ENCODE measurements at places on chromosomes 1 and 21. TPM values are rescaled to one million over a fixed set of nuclear protein-coding genes. Genes with fewer than 3 reads are reported as not detected.

DNA sequence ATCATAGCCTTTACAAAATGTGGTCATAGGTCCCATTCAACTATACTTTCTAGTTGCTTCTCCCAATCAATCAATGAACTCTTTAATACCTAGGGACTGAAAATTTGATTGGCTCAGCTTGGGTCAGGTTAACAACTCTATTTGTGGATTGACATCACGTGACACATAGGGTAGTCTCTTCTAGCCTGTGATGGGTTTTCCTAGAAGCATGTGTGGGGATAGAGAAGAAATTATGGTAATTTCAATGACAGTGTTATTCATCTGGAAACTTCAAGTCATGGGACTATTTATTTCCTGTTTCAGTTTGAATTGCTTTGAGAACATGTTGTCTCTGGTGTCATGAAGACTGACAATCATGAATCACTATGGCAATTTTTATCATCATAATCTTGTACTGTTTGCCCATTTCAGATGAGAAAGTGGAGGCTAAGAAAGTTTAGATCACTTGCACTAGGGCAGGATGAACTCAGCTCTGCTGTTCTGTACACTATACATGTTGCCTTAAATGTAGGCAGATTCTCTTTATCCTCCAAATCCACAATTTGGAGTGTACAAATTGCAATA lies 529.9 kb upstream of the BEND5 start:
- DNase-seq = no peak

BRDT gene
- total RNA-seq = not detected

DNA sequence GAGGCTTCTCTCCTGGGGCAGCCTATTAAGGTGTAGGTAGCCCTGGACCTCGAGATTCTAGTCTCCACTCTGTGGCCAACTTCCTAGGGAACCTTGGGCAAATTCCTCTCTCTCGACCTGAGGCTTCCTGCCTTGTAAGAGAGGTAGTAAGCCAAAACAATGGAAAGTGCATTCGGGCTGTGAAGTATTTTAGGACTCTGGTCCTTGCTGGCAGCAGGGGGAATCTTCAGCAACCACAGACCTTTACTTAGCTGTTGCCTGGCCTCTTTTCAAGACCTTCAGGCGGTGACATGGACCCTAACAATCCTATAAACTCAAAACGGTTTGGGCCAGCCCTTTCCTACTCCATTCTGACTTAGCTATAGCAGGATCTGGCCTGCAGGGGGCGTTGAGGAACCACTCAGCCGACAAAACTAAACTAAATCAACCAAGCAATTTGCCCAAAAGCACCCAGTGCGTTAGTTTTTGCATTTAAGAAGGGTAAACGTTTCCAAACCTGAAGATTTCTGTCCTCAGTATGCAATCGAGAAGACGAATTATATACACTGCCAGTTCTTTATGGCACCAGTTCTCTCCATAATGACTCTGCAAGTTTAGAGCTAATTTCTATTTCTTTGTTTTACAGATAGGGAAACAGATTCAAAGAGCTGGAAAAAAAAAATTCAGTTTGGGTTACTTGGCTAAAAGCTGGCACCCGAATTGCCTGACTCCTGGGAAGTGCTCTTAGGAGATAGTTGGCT lies 10.9 kb upstream of the SESN2 start:
- peak; percentile 86 for DNase-seq

GRCh38 chr1:16168622-16169360 lies 12.9 kb upstream of the EPHA2 start:
- no peak for DNase-seq

- DNase-seq = no peak
Measured at GRCh38 chr1:155033524-155033923, at the start of the genes DCST1 and DCST2. TSS of gene DCST1 (plus strand) at chr1:155033824. CDS start at chr1:155034037, 213 bp downstream. TSS of gene DCST2 (minus strand) at chr1:155033781. CDS start at chr1:155033701, 80 bp downstream.

UTS2 gene
- not detected for total RNA-seq

DNA sequence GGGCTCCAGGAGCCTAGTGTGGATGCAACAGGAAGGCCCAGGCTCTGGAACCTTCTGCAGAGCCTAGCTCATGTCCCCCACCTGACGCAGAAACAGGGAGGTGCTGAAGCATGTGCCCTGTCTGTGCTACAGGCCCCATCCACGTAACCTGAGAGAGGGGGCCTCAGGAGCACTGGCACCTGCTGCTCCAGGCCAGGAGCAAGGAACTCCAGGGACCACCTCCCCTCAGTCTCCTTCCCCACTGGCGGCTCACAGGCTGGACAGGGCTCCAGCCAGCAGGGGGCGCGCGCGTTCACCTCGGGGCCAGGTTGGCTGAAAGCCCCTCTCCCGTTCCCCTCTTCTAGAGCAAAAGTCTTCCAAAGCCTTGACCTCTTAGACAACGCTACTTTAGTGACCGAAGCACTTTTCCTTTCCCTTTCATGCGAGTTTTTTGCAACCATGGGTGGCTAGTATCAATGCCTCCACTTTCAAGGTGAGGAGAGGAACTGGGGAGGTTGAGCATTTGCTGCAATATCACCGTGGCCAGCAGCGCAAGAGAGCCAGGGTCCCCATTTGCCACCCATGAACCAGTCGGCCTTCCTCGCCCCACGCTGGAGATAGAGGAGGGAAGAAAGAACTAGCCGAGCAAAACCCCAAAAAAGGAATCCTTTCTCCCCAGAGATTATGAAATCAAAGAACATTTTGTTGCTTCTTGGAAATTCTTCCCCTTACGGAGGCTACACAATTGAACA lies 52.4 kb upstream of the GPR157 start:
- DNase-seq = peak; percentile 93

DNA sequence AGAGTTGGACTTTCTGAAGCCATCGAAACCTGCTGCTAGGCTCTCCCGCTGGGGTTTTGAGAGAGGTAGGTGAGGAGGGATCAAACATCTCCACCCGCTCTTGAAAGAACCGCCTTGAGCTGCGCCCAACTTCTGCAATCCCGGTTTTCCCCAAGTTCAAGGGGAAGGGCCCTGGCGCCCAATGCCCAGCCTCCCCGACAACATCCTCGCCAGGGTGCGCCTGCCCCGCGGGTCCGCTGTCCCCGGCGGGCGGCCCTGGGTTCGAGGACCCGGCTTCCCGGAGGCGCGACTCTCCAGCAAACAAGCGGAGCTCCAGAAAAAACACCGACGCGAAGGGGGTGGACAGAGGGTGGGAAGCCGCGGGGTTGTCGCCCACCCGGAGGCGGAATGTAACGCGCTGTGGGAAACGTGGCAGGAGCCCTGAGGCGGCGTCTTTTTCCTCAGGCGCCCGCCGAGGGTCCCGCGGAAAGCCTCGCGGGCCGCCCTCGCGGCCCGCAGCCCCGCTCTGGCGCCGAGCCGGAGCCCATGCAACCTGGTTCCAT lies 607 bp downstream of the BTG3 start:
- no peak for DNase-seq

- DNase-seq = peak; percentile 41
Measured at GRCh38 chr1:236480758-236481436, 42.9 kb upstream of the LGALS8 start.

GBP4 gene
- total RNA-seq = 9.7 TPM

GRCh38 chr1:109975718-109976117 lies 8.8 kb upstream of the AHCYL1 start:
- no peak for DNase-seq

DNA sequence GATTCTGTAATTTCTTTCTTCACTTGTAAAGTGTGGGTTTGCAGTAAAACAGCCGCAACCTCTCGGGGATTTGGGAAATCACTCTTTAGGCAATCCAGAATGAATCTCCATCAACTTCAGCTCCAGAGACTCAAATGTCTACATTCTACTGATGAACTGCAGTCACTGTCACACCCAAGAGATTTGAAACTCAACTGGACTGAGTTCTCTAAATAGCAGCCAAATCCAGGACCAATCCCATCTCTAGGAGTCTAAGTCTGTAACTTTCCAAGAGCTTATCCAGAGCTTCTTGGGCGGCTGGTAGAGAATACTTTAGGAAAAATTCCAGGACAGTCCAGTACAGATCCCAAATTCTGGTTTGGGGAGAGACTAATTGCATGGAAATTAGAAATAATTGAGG lies 62.9 kb downstream of the ADAMTS1 start:
- no peak for DNase-seq

TSPEAR gene
- not detected for total RNA-seq

- DNase-seq = no peak
Measured at GRCh38 chr21:15080526-15080925, 15.7 kb upstream of the NRIP1 start.

DNA sequence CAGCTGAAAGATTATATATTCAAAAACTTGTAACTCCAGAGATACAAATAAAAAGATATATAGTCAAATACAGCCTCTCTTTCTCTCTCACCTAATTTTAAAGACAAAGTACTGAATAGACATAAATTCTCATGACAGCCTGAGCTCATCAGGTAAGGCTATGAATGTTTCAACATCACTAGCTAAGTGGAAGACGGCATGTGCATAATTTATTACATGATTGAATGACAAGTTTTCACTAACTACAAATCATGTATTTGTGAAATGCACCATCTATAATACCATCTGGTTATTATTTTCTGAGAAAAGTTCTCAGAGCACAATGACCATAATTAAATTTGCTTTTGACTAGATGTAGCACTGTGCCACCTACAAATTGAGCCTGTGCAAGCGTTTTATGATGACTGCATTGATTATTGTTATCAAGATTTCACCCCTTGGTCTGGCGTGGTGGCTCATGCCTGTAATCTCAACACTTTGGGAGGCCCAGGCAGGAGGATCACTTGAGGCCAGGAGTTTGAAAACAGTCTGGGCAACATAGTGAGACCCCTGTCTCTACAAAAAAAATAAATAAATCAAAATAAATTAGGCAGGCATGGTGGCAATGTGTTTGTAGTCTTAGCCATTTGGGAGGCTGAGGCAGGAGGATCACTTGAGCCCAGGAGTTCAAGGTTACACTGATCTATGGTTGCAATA lies 128.2 kb downstream of the APP start:
- DNase-seq = no peak

- DNase-seq = no peak
Measured at GRCh38 chr1:205214756-205215155, 3.3 kb upstream of the DSTYK start.

GRCh38 chr1:171403393-171403792 lies 81.9 kb upstream of the PRRC2C start:
- no peak for DNase-seq

BMP8A gene
- 1.6 TPM for total RNA-seq

RNF186 gene
- not detected for total RNA-seq

- DNase-seq = no peak
Measured at GRCh38 chr1:71788113-71788512, 494.2 kb downstream of the NEGR1 start.

DNA sequence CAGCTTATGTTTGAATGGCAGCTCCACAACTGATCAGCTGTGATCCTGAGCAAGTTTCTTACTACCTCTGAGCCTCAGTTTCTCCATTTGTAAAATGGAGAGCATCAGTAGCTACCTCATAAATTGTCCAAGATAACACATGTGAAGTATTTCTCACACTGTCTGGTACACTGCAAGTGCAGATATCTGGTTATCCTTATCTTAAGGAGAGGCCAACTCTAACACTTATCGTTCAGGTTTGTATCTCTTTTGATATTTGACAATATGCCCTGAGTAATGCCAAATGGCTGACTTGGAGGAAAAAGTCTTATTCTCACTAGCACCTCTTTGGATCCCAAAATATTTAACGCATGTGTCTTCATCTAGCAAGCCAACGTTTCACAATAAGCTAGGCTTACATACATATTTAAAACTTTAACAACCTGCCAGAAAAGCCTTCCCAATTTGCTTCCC lies 2.7 kb downstream of the CSRP1 start:
- DNase-seq = no peak

DNA sequence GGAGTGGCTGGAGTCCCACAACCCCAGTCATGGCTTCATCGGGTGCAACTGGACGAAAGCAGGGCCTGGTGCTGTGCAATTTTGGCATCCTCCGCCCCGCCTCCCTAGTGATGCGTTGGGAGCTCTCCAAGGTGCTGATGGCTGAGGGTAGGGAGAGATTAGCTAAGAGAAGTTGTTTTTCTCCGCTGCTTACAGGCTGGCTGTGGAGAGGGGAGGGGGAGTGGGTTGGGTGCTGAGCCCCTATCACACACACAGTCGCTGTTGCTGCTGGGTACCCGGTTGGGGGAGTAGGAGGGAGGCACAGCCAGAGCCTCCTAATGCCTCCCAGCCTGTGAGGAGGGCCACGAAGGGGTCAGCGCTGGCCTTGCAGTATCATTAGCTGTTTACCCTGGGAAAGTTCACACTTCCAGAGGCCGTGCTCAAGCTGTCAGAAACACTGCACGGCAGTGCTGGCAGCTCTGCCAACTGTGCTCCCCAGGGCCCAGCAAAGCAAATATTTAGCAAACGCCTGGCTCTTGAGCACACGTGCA lies 110.0 kb downstream of the GRIK3 start:
- DNase-seq = peak; percentile 81

DNA sequence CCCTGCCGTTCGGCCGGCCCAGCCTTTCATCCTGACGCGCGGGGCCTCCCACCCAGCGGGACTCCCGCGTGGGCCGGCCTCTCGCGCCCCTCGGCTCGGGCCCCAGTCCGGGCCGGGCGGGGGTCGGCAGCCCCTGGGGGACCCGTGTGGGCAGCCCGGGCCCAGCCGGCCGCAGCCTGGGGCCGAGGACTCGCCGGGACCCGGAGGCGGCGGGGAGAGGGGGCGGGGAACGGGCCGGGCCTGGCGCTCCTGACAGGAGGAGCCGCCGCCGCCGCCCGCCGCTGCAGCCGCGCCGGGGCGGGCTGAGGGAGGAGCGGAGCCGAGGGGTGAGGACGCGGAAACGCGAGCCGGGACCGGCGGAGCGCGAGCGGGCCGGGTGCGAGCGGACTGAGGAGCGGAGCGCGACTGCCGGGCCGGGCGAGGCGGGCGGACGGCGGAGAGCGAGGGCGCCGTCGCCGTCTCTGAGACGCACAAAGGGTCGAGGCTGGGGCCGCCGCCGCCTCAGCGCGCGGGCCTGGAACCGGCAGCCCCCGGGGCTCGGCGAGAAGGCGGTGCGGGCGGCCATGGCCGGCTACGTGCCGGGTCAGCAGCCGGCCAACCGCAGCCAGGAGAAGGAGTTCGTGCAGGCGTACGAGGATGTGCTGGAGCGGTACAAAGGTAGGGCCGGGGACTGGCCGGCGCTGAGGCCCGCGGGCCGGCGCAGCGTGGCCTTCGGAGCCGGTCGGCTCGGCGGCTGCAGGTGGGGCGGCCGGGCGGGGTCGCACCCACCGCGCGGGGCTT lies 79.1 kb downstream of the NDUFS5 start:
- DNase-seq = peak; percentile 93

DISP1 gene
- total RNA-seq = 6.1 TPM

DNA sequence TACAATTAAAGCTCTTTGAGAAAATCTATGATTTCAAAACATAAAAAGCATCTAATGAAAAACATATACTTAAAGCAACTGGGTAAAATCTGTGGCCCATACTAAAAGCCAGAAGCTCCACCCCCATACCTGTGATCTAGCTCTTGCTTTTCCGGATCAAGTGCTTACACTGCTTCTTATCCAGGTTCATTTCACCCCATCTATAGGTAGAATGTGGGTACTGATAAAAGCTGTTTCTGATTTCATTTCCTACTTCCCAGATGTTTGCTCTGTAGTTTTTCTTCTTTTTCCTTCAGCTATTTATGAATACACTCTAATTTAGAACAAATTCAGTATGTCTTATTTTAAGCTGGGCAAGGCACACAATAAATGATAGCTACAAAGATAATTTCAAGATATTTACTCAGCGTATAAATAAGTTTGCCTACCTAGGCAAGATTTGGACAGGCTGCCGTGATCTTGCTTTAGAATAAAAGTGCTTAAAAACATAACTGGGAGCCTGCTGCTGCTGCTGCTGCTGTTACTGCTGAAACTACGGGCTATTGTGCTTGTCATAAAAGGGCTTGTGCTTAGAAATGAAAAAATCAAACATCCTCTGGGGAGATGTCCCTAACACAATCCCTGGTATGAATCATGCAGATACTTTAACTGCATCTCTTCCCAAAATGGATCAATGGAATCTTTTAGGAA lies 2.1 kb downstream of the SIPA1L2 start:
- DNase-seq = no peak

GRCh38 chr1:241308471-241308870 lies 48.5 kb downstream of the RGS7 start:
- no peak for DNase-seq

GPX7 gene
- 8.5 TPM for total RNA-seq
